Stimulated activated CD4-positive, alpha-beta T cell treated with anti-CD3 and anti-CD28 coated beads, Interleukin-1b, Interleukin-23, amount 100 ng/mL, for 24 hours (primary cell): ENCODE measurements at places on chromosomes 5 and 9.

DNA sequence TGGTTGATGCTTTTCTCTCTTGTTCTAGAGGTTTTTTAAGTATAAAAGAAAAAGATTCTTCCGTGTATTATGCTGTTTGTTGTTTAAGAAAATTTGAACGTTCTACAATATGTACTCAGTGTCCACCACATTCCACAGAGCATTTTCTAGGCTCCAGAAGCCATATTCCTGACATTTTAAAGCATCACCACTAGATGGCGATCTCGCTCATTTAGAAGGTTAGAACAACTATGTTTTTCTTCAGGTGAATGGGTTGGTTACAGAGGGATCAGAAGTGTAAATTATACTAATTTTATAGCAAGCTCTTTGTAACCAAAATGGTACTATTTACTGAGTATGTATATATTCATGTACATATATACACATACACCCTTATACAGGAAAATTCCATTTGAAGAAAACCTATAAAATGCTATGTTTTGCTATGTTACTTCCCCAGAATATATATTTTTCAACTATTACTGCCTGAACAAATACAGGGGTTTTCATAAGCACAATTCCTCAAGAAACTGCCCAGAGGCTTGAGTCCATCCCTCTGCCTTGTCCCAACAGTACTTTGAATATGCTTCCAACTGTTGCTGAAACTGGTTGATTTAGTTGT, 284.3 kb downstream of the CCDC171 start:
- DNase-seq, result no peak

DNA sequence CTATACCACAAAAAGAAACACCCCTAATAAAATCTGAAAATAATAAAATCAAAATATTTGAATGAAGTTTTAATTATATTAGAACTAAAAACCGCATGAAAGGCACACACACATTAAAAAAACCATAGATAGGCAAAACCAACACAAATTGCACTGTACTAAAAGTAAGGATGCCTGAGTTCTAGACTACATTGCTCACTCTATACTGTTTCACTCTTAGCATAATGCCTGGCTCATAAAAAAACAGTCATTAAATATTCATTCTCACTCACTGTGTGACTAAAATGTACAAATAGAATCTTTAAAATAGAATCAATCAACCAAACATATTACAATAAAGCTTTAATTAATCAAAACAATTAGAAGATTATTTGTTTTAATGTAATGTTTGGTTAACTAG, 41.7 kb downstream of the CETN3 start:
- DNase-seq, result no peak

- DNase-seq, result no peak
These were observed 144.0 kb downstream of the TMC1 start for GRCh38 chr9:72665421-72665820.

DNA sequence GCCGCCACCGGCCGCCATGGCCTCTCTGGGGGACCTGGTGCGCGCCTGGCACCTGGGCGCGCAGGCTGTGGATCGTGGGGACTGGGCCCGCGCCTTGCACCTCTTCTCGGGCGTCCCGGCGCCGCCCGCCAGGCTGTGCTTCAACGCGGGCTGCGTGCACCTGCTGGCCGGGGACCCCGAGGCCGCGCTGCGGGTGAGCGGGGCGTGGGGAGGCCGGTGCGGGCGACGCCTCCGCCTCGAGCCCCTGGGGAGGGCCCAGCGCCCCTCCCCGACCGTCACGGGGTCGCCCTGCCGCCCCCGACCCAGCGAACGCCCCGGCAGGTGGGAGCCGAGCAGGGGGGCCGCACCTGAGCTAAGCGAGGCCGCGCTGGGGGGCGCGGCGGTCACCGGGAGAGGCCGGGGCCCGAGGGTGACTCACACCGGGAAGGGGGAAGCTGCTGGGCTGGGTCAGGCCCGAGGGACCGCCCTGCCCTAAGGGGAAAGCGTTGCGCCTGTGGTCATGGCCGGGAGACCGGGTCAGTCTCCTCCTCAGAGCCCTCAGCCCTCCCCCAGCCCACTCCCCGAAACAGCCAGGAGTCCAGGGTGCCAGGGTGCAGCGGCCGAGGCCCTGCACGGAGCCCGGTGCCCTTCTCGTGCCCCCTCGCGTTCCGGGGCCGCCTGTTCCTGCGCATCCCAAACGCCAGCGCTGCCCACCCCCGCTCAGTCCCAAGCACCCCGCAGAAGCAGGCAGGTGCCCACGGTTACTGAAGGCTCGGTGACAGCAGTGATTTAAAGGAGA, 510 bp downstream of the NOXA1 start:
- DNase-seq, result no peak

- no peak for DNase-seq
These were observed 196.3 kb downstream of the TRIO start for GRCh38 chr5:14339468-14339867.

DNA sequence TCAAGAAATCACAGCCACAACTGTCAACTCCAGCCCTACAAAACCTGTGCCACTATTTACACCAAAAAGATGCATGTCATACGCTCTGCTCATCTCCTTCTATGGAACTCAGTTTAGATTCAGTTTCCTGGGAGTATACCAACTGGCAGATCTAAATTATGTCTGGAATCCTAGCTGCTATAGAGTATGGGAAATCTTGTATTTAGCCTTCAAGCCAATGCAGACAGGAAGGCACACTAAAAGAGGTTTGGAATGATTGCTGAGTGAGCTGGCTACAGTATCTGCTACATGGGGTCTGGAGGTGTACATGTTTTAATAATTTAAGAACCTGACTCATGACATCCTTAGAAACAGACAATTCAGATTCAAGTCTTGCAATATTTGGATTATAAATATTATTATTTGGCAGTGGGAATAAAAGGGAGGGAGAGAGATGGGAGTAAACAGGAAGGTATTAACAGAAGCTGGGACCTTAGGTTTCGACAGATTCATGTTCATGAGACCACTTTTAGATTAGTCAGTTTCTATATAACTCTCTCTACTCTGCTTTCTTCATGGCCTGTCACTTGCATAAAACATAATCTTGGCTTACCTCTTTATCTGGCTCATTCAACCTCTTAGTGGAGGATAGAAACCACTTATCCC, 178.8 kb upstream of the HAPLN1 start:
- no peak for DNase-seq

DNA sequence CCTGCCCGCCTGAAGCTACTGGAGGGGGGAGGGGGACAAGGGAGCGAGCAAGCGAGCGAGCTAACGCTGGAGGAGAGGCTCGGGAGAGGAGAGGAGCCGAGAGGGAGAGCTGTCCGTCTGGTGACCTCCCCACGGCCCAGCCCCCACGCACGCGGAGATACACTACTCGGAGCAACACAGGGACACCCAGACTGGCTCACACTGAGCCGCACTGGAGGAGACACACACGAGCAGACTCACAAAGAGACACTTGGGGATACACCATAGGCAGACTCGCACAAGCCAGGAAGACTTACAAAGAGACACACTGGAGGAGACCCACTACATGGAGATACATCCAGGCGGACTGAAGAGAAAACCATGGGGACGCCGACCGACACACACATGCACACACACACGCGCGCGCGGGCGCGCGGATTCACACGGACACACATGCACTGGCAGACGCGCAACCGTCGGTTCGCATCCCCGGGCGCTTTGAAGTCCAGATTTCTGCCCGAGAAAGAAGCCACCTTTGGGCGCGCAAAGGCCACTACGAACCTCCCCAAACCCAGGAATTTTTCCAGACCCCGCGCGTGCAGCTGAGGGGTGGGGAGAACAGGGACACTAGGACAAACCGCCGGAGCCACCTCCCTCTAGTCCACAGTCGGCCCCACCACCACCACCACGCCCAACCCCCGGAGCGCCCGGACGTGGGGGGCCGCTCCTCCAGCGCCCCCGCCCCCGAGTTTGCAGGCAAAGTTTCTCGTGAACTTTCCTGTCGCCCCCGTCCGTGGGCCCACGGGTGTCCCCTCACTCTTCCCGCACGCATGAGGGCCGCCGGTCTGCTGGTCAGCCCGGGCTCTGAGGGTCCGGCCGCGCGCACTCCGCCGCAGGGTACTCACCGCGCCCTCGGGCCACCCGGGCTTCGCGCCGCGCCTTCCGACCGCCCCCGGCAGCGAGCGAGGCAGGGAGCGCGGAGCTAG, 571 bp downstream of the CNTFR start:
- no peak for DNase-seq

DNA sequence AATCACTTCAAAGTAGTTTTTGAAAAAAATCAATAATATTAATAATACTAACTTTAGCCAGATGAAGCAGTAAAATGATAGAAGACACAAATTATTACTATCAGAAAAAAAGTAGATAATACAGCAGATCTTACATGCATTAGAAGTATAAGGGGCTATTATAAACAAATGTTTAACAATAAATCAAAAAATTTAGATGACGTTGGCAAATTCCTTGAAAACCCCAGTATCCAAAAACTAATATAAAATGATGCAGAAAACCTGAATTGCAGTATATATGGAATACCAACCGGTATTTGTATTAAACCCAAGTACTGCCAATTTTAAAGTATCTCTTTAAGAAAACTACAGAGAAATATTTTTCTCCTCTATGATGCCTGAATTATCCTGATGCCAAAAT, 573.3 kb upstream of the CTNND2 start:
- no peak for DNase-seq

DNA sequence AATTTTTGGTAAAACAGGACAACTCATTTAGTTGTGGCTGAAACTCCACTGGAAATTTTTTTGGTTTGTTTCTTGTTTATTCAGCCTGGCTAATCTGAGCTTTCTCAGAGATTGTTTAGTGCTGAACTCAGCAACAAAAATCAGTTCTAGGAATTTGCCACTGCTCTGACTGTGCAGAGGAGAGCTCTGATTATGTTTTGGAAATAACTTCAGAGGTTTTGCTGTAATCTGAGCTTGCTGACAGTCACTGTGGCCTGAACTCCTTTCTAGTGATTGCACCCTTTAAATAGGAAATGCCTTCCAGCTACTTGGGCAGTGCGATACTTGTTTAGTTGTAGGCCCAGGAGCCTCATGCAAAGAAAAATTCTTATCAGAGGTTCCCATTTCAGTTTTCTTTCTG, 60.2 kb downstream of the OSTF1 start:
- no peak for DNase-seq

DNA sequence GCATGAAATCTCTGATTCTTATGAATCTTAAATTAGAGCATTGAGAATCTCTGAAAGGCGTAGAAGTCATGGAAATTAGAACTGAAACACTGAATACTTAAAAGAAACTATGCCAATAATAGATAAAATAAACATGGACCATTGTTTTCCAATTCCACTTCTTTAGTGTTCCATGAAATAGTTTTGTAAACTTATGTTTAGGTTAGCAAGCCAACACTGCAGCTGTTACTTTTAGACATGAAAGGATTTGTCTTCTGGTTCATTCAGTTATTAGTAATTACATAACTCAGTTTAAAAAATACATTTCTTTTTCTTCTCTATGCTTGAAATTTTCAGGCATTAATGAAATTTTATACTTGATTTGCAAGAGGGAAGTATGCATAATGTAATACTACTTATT, 733.4 kb upstream of the NUDT12 start:
- DNase-seq, result no peak

GRCh38 chr9:90870621-90871326, 69.2 kb downstream of the SYK start:
- DNase-seq, result no peak

DNA sequence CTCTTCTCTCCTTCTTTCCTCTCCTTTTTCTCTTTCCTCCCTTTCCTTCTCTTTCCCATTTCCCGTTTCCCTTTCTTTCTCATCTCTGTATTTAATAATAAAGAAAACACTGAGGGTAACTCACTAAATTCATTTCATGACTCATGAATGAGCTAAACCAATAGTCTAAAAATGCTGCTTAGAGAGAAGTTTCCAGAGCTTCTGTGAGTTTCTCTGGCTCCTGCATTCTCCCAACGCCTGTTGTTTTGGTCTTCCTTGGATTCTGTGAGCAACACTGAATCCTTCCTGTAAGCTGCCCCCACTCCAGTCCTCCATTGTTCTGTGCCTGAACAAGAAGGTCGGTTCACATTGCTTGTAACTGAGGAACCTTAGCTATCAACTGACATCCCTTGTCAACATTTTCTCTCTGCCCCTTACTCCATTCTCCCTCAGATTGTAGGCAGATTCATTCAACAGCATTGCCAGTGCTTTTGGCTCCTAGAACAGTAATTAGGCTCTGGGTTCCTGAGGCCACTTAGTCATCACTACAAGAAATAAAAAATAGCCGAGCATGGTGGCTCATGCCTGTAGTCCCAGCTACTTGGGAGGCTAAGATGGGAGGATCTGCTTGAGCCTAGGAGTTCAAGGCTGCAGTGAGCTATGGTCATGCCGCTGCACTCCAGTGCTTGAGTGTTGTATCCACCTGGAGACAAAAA, 237.7 kb upstream of the KLF4 start:
- DNase-seq, result no peak

- DNase-seq, result peak; percentile 80
These were observed 5.1 kb downstream of the MGAT4B start for GRCh38 chr5:179801304-179802206.

DNA sequence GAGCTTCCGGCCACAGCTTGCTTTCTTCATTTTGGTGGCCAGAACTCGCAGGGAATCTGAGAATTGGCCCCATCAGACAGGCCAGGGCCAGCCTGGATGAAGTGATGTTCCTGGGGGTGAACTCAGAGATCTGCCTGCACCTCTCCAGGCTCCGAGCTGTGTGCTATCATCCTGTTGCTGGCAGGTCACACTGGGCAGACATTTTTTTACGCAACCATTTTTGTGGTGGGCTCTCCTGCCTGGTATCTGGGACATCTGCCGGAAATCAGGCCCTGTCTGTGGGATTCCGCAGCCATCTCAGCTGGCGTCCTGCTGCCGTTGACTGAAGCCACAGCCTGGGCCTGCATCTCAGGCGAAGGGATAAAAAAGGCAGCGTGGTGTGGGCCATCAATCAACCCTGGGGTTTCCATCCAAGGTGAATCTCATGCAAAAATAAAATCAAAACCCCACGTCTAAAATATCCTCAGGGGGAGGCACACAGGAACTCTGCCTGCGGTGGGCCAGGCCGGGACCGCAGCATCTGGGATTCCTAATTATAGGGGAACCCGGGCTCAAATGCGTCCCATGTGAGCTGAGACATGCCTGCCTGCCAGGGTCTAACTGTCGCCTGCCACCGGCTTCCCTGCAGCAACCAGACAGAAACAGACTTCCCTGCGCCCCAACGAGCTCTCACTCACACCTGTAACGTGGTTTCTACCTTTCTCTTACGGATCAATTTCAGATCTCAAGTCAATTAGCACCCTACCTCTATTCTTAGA, 174.3 kb downstream of the SYK start:
- no peak for DNase-seq

DNA sequence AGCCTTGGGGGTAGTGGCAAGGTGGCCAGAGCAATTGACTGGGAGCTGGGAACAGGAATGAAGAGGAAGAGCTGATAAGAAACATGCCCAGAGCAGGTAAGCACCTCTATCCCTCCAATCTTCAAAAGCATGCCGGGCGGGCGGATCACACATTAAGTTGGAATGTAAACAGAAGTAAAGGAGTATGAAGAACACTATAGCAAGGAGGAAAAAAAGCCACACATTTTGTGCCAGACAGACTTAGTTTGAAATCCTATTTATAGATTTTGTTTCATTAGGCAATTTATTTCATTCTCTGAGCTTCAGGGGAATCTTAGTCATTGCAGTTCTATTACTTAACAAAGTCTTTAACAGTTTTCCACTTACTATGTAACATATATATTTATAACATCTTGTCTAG, 173.9 kb upstream of the TNC start:
- DNase-seq, result no peak
